Non-pigmented ciliary epithelial cell (primary cell): ENCODE measurements at places on chromosomes 12 and 14.

- no peak for DNase-seq
Observed at GRCh38 chr14:61470961-61471293, 149.5 kb downstream of the PRKCH start.

GRCh38 chr14:68820999-68821683, 28.3 kb upstream of the ZFP36L1 start:
- no peak for DNase-seq

GRCh38 chr14:22555384-22556011, 33.5 kb downstream of the DAD1 start:
- DNase-seq = no peak

DNA sequence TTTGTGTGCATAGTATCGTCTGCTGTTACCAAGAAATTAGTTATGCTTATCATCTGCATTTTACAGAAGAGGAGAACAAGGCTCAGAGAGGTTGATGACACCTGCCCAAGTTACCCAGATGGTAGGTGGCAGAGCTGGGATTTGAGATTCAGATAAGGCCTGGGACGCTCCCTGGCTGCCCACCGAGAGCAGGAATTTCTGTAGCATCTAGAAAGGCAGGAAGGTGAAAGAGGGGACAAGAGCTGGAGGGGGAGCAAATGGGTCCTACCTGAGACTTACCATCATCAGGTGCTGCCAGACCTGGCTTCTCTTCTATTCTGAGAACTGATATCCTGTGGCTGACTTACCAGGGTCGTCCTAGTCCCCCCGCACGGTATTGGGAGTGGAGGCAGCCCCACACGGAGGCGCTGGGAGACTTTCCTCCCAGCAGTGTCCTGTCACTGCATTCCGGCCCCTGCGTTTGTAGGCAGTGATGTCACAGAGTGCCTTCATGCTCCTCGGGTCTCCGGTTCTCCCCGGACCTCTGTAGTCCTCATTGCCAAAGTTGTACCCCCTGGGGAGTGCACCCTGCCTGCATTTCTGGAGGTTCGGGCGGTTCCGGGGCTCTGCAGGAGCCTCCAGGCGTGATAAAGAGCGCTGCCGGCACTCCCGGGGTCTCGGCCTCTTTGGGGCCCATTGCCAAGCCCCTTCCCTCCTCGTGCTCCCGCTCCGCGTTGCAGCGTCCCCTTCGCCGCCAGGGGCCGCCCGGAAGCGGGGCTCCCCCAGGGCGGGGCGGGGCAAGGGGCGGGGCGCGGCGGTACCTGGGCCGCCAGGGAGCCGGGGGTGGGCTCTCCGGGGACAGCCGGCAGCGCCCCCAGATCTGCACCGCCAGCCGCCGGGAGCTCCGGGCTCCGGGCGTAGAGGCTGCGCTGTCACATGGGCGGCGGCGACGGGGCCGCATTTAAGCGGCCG, at the start of gene CABP1:
CABP1 (plus strand) TSS at position 856 of the 951 bp plus-strand sequence; CDS start at position 916, 60 bp downstream.
- DNase-seq = no peak

DNA sequence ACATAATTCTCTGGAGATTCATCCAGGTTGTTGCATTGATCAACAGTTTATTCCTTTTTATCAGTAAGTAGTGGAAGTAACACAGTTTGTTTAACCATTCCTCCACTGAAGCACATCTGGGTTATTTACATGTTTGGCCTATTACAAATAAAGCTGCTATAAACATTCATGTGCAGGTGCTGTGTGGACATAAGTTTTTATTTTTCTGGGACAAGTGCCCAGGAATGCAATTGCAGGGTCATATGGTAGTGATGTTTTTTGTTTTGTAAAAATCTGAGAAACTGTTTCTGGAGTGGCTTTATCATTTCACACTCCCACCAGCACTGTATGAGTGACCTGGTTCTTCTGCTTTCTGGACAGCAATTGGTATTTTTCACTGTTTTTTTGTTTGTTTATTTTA, 505.4 kb downstream of the CCER1 start:
- DNase-seq = no peak

GRCh38 chr12:123941624-123942237, 30.9 kb downstream of the CCDC92 start:
- no peak for DNase-seq

DNA sequence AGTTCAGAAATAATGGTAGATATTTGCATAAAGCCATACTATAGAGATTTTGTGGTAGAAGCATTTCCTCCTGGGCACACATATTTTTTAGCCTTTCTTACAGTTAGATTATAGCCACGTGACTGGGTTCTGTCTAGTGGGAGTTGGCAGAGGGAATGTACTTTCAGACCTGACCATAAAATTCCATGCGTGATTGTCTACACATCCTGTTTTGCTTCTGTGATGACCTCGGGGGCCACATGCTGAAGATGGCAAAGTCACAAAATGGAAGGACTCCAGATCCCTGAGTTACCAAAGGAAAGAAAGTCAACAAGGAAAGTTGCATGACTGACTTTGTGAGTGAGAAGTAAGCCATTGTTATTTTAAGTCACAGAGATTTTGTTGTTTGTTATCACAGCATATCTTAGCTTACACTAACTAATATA, 14.6 kb upstream of the MIA2 start:
- no peak for DNase-seq

DNA sequence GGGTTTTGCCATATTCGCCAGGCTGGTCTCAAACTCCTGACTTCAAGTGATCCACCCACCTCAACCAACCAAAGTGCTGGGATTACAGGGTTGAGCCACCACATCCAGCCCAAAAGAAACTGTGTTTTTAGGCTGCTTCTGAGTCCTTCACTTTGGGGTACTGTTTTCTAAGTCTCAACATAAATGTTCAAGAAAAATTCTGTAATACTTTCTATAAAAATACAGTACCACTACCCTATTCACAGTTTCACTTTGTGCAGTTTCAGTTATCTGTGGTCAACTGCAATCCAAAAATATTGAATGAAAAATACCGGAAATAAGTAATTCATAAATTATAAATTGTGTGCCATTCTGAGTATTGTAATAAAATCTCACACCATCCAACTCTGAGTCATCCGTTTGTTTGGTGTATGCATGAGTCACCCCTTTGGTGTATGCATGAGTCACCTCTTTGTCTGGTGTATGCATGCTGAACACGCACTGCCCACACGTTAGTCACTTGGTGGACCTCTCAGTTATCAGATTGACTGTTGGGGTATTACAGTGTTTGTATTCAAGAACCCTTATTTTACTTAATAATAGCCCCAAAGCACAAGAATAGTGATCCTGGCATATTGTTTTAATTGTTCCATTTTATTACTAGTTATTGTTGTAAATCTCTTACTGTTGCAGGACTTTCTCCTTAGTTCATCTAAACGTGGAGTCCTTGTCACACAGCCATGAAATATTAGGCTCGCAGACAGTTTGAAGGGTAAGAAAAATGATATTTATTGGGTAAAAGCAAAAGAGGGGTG, 190.2 kb downstream of the FSCB start:
- peak; percentile 95 for DNase-seq
